DMS153 (cell line): ENCODE measurements at places on chromosomes 5 and 9.

DNA sequence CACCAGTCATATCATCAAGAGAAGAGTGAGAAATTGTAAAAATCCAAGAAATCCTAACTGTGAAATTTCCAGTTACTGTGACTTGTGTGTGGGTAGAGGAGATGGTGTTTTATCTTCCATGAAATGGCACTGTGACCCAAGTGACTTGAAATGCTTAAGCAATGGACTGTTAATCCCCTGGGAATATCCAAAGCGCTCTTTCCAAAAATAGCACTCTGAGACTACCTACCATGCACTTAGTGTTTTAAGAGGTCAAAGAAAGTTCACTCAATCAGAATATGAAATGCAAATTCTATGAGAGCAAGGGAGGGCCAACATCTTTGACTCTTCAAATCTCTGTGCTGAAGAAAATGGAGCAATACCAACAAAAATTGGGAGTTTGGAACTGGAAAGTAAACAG is 244.0 kb downstream of the GABRB2 start:
- no peak for DNase-seq

DNA sequence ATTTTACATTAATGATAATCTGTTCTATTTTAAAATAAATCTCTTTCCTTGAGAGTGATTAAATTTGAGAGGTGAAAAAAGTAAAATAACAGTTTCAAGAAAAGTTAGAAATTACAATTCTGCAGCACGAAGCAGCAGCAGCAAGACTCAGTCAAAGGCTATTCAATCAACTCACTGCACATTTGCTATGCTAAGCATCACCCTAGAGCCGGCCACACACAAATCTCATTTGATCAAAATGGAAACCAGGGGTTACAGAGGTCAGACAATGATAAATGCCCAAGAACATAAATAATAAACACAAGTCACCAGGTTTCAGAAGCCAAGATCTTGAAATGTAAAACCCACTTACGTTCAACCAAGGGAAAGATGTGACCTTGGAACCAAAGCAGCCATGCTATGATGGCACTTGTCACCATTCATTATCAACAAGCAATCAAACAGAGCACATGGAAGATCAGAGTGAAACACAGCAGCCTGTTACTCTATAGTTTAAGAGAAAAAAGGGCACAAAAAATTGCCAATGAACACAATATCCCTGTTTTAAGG is 136.0 kb downstream of the EPB41L4A start:
- DNase-seq = no peak

DNA sequence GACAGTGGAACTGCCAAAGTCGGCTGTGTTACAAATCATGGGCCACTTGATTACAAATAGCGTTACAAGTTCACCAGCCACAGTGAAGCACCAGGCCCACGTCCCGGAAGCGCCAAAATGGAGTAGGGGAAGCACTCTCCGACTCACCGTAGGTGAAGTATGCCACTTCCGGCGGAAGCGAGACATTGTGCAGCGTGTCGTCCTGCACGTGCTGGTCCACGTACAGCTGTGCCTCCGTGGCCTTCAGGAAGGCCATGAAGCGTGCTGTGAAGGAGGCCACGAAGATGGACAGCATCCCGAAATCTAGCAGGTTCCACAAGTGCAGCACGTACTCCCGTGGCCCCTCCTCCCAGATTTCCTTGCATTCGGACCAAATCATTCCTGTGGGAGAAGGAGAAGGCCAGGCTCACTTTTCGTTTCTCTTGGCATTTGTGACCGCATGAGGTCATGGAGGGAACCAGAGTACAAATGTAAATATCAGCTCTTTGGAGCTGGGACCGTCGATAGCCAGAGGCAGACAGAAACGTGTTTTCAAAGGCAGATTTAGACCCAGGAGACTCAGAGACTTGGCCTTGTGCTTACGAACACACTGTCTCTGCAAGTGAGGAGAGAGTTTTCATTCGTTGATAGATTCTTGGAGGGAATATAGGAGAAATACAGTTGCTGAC is 58.7 kb upstream of the SMIM32 start:
- no peak for DNase-seq

- no peak for DNase-seq
Observed at GRCh38 chr9:132585954-132586829, 3.8 kb downstream of the BARHL1 start.

- no peak for DNase-seq
Observed at GRCh38 chr5:60851626-60852025, 7.6 kb upstream of the ELOVL7 start.
